T-helper 2 cell treated with Interferon-gamma antibody and Interleukin-4, amounts not matched to agents 5 μg/mL and 100 μg/mL, for 36 hours (primary cell): ENCODE measurements at places on chromosomes 2 and 18.

DNA sequence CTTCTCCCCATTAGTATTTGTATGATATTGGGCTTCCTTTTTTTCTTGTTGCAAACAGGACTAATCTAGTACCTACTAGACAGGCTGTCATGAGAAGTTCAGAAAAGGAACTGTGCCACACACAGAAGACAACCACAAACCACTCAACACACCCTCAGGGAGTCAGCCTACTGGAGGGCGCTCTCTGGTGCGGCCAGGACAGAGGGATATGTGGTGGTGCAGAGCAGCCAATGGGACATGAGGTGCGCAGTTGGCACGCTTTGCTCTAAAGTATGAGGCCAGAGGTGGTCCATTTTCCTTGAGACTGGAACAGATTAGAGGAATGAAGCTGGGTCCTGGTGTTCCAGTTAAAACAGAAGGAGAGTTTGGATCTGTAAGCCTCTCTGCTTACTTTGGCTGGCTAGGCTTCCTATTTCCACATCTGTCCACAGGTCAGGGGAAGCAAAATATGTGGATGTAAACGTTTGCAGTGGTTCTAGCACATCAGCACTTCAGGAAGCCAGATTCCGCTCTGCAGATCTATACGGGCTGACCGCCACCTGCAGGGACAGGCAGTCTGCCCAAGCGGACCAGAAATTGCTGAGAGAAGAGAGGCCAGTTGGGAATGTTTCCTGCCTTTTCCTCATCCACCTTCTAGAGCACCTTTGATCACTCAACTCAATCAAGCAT is 114.1 kb downstream of the GFPT1 start:
- no peaks in the 10 kb centered on the region for H3K36me3 ChIP-seq
- H3K27me3 ChIP-seq = peaks cover 28% of the 10 kb centered on the region
- no peak overlapping the region for H3K27ac ChIP-seq
- no peak overlapping the region for H3K4me3 ChIP-seq

DNA sequence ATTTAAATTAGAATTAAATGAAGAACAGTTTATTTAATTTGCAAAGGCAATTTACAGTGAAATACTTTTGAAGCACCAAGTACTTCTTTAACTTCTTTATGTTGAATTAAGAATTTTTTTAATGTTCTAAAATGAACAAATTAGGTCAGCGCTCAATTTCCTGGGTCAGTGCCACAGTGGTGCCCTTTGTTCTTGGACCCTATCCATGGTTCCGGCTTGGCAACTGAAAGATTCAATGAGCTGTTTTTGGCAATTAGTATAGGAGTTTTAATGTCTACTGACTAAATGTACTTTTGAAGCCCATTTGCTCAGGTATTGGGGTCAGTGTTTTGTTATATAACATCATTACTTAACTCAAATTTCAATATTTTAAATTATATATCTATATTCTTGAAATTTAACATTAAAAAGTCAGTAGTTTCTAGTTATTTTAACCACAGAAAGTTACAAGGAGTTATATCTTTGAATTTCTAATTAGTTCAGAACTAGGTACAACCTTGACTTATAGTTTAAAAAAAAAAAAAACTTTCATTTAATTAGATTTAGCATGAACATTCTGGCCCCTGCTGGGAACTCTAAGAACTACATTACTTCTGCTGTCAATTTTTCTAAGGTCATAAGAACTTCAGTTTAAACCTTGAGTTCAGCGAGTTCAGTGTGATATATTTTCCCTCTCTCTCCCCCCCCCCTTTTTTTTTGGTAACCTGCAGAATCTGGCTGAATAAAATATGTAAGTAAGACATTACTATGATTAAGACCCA is 7.6 kb upstream of the MSTN start:
- H3K36me3 ChIP-seq = no peaks in the 10 kb centered on the region
- no peak overlapping the region for H3K4me3 ChIP-seq
- H3K4me1 ChIP-seq = peaks cover 3% of the 10 kb centered on the region
- H3K27me3 ChIP-seq = peaks cover under 1% of the 10 kb centered on the region

DNA sequence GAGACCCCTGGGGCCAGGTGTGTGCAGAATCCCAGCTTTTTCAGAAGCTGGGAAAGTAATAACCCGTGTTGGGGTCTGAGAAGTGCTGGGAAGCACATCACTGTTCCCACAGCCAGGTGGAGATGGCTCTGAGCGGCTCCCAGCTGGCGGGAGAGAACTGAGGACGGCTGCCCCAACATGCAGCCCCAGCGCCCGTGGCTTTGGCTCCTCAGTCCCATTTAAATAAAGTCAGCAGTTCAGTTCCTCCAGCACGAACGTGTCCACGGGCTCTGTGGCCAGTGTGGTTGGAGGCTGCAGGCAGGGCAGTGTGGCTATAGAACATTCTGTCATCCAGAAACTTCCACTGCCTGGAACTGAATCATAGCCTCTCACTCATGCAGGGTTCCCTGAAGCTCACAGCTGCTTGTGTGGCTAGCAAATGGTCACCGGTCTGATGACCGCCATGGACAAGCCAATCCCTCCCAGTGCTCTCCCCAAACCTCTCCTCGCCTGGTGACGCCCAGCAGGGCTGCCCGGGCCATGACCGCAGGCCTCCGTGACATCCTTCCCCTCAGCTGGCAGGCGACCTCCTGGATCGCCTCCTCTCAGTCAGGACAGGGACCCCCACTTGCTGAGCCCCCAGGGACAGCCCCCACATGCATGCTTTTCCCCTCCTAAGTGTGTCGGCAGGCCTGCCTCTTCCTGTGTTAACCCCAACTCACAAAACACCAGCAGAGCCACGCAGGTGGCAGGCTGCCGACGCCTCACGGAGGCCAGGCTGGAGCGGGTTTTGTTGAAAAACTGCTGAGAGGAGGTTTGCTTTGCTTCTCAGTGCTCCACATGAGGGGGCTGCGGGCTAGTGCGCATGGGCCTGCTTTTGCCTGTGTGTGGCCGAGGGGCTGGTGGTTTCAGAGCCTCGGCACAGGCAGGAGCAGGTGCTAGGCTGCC is 1.3 kb downstream of the RTP5 start:
- H3K27ac ChIP-seq = no peak overlapping the region
- peaks cover 5% of the 10 kb centered on the region for H3K27me3 ChIP-seq
- no peak overlapping the region for H3K4me3 ChIP-seq

DNA sequence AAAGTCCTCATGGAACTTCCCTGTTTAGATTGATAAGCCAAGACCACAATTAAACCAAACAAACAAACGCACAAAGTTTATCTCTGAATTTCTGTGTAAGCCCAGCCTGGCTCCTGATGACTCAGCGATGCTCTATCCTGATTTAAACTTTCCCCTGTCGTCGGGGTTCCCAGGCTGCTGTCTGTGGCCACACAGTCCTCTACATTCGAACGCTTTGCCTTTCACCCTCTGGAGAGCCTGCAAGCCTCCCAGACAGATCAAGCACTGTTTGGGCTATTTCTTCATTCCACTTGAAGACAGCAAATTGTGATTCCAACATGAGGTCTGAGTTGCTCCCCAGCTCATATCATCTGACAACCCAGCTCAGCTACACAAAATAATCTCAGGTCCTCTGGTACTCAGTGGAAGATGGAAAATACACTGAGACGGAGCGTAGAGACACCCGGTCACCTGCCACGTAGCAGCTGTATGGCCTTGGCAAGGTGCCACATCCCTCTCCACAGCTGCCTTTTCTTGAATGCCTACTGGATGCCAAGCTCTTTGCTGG is 51.2 kb downstream of the CYRIA start:
- no peaks in the 10 kb centered on the region for H3K36me3 ChIP-seq
- no peak overlapping the region for H3K27ac ChIP-seq
- no peak for DNase-seq

- H3K4me1 ChIP-seq = no peaks in the 10 kb centered on the region
- DNase-seq = no peak
- H3K27me3 ChIP-seq = peaks cover 5% of the 10 kb centered on the region
- H3K36me3 ChIP-seq = no peaks in the 10 kb centered on the region
- peak overlapping the region; percentile 46 for H3K27ac ChIP-seq
- no peak overlapping the region for H3K4me3 ChIP-seq
Observed at GRCh38 chr2:64625299-64626145, 28.2 kb downstream of the SERTAD2 start.

- peak overlapping the region; percentile 75 for H3K27ac ChIP-seq
- H3K27me3 ChIP-seq = no peaks in the 10 kb centered on the region
- no peak overlapping the region for H3K4me3 ChIP-seq
- H3K36me3 ChIP-seq = peaks cover 16% of the 10 kb centered on the region
Observed at GRCh38 chr2:202311823-202312388, 46.3 kb downstream of the NOP58 start.

GRCh38 chr2:100274076-100274475 is 48.2 kb downstream of the LONRF2 start:
- H3K4me3 ChIP-seq = no peak overlapping the region
- peaks cover 5% of the 10 kb centered on the region for H3K4me1 ChIP-seq
- peaks cover 2% of the 10 kb centered on the region for H3K27me3 ChIP-seq
- DNase-seq = no peak
- H3K27ac ChIP-seq = no peak overlapping the region
- H3K36me3 ChIP-seq = no peaks in the 10 kb centered on the region

DNA sequence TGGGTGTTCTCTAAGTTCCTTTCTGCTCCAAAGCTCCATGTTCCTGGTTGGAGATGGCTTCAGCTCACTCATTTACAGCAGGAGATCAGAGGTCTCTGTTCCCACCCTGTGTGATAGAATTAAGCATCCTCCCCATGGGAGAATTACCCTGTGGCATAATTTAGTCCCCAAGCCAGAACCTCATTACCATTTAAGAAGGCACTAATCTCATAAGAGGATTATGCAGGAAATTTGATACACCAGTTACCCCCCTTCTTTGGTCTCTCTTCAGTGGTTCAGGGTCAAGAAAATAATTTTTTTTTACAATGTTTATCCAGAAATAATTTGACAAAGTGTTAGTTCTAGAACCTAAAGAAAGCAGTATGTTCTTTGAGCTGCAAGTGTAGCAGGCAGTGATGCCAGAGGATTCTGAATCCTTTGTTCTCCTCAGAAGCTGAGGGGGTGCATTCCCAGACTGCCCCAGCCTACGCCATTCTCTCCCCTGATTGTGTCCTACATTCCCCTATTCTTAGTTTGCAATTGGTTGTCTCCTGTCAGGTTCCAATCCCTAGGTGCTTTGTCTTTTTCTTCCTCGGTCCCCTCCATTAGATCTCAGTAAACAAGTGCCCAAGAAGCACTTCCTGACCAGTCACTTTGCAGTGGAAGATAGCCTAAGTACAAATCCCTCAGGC is 163.6 kb downstream of the PRKCE start:
- H3K36me3 ChIP-seq = no peaks in the 10 kb centered on the region
- DNase-seq = no peak
- no peak overlapping the region for H3K27ac ChIP-seq
- H3K27me3 ChIP-seq = no peaks in the 10 kb centered on the region

DNA sequence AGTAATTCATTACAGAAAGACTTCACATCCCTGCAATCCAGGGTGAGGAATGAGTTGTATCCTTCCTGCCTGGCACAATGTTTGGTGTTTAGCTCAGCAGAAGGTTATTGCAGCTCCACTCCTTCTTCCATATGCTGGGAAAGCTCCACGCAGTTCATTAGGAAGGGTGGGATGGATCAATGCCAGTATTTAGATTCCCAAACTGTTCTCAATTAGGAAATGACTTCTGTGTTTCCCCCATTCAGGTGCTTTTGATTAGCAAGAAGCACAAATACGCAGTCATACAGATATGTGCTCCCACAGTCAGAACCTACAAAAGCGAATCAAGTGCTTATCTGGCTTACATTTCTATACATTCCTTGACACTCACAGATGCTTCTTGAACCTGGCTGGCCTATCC is 340.6 kb downstream of the NYAP2 start:
- H3K36me3 ChIP-seq = no peaks in the 10 kb centered on the region
- no peak overlapping the region for H3K27ac ChIP-seq
- no peaks in the 10 kb centered on the region for H3K4me1 ChIP-seq
- no peak for DNase-seq

DNA sequence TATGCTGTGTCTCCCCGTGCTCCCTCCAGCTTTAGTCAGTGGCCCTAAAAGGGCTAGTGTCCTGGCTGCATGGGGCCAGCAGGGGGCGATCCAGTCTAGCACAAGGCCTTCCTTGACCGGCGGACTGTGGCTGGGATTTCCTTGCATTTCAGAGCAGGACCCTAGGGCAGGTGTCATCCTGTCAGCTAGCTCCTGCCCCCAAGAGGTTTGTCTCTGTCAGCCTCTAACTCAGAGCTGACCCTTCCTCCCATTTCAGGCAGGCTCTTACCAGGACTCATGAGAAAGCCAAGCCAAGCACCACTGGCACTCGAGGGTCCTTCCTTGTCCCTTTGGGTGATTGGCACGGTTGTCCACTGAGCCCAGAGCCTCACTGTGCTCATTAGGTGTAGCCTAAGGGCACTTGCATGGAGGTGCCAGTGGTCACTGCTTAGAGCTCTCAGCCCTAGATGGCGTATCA is 140.3 kb downstream of the RPIA start:
- no peak overlapping the region for H3K27ac ChIP-seq
- H3K27me3 ChIP-seq = no peaks in the 10 kb centered on the region
- no peak overlapping the region for H3K4me3 ChIP-seq
- DNase-seq = peak; percentile 27
- H3K36me3 ChIP-seq = no peaks in the 10 kb centered on the region

GRCh38 chr2:144671695-144672455 is 152.0 kb upstream of the ZEB2 start:
- no peak overlapping the region for H3K4me3 ChIP-seq
- no peak overlapping the region for H3K27ac ChIP-seq
- no peaks in the 10 kb centered on the region for H3K4me1 ChIP-seq
- H3K36me3 ChIP-seq = no peaks in the 10 kb centered on the region

DNA sequence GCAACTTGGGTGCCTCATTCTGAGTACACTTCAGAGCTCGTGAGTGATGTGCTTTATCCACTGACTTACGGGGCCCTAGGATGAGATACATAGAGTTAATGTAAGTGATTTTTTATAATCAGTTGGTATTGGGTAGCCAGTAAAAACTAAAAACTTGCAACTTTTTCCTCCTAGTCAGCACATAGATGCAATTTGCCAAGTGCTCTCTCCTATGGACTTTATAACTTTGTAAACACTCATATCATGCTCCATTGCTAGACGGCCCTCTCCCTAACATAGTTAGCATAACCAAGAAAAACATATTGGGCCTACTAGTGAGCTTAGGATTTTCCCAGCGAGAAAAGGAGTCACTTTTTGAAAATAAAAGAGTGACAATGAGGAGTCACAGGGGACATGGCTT is 60.4 kb downstream of the PLB1 start:
- peaks cover 12% of the 10 kb centered on the region for H3K4me1 ChIP-seq
- DNase-seq = no peak
- no peak overlapping the region for H3K4me3 ChIP-seq
- no peaks in the 10 kb centered on the region for H3K36me3 ChIP-seq
- H3K27ac ChIP-seq = no peak overlapping the region

DNA sequence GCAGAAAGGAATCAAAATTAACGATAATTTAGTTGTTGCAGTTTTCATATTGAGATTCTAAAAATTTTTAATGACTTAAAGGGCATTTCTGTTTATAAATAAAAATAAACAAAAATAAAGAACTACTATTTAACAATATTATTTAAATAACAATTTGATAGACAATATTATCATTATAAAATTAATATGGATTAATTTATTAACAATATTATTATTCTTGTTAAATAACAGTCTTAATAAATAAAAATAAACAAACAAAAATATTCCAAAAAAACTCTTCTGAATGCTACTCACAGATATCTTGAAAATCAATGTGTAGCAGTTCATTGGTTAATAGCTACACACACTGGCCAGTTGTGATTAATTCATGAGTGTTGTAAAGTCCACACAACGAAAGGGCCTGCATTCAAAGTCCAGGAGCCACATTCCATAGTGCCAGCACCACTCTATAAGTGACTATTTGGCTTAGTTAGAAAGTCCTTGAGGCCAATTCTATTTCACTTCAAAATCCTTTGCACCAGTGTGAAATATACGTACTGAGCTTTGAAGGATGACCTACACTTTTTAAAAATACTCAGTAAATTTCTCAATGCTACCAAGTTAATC is 117.1 kb downstream of the ZNF521 start:
- H3K4me3 ChIP-seq = no peak overlapping the region
- no peak for DNase-seq
- no peaks in the 10 kb centered on the region for H3K27me3 ChIP-seq
- H3K27ac ChIP-seq = no peak overlapping the region
- H3K4me1 ChIP-seq = no peaks in the 10 kb centered on the region
